Bronchus fibroblast of lung (primary cell): ENCODE measurements at places on chromosomes 12 and 14. TPM values are rescaled to one million over a fixed set of nuclear protein-coding genes. Genes with fewer than 3 reads are reported as not detected.

SPTB gene
- total RNA-seq: not detected in 2 replicates

FAM90A1 gene
- total RNA-seq: 0.15 and 0.17 TPM in 2 replicates

EFS gene
- total RNA-seq: 14.3 and 15.8 TPM in 2 replicates

SLC2A14 gene
- not detected in 2 replicates for total RNA-seq

KRT1 gene
- total RNA-seq: not detected in 2 replicates

DAO gene
- total RNA-seq: not detected in 2 replicates

POLE2 gene
- 24.4 and 25.4 TPM in 2 replicates for total RNA-seq

MIP gene
- not detected in 2 replicates for total RNA-seq

ZNF410 gene
- total RNA-seq: 36.7 and 41.3 TPM in 2 replicates

SLC35F4 gene
- not detected in 2 replicates for total RNA-seq

RPL10L gene
- not detected in 2 replicates for total RNA-seq

KCNC2 gene
- not detected in 2 replicates for total RNA-seq

KRT82 gene
- total RNA-seq: not detected in 2 replicates

DPPA3 gene
- not detected in 2 replicates for total RNA-seq
